ENCODE measurements at places on chromosomes 13 and 19.

- DNase-seq, result no peak
These were observed 11.8 kb upstream of the GNA11 start for GRCh38 chr19:3082331-3082730.

GRCh38 chr19:1481893-1482360, 2.9 kb upstream of the C19orf25 start:
- no peak for DNase-seq

GRCh38 chr13:109384491-109385241, 401.7 kb downstream of the IRS2 start:
- no peak for DNase-seq

DNA sequence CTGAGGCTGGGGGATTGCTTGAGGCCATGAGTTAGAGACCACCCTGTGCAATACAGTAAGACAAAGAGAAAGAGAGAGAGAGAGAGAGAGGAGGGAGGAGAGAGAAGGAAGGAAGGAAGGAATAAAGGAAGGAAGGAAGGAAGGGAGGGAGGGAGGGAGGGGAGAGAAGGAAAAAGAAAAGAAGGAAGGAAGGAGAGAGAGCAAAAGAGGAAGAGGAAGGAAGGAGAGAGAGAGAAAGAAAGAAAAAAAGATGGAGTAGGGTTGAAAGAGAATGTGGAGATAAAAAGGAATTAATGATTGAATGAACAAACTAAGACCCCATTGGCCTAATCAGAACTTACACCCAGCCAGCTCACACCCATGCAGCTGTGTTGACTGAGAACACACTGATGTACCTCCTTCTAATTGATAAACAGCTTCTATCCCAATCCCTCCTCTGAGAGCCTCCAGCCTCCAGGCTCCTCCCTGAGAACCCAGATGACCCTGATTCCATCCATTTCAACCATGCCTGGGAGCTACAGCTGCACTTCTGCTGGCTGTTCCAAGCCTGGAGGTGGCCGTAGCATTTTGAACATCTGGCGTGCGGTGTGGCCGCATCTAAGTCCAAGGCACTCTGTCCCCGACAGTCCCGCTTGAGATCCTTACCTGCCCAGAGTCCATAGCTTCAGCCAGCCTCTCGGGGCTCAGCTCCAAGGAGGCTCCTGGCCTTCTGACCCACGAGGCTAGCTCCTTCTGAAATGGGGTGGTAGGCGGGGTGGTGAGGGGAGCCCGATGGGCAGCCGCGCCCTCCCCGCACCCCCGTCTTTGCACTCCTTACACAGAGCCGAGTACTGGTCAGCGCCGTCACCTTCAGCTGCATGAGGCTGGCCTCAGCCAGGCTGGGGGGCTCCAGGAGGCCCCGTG, 1.1 kb downstream of the PRODH2 start:
- no peak for DNase-seq

DNA sequence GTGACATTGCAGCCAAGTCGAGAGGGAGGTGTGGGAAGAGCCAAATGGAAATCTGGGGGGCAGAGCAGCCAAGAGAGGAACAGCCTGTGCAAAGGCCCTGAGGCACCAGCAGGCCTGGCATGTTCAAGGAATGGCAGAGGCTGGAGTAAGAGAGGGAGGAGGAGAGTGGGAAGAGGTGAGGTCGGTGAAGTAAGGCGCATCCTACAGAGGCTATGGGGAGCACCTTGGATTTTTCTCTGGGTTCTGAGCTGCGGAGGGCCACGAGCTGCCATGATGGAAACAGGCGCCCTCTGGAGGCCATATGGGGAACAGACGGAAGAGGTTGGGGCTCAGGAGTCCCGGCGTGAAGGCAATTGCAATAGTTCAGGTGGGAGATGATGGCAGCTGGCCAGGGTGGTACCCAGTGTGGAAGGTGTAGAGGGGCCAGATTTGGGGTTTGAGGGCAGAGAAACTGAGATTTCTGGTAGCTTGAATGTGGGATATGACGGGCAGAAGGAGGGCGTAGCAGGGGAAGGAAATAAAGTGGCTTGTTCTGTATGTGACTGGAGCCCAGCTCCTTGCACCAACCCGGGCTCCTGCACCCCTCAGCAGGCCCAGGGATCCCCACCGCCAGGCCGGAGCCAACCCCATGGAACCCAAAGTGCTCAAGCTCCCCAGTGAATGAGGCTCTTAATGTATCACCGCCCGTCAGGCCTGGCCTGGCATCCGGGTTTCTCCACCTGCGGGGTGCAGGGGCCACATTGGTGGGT, 20.5 kb upstream of the STRN4 start:
- no peak for DNase-seq

DNA sequence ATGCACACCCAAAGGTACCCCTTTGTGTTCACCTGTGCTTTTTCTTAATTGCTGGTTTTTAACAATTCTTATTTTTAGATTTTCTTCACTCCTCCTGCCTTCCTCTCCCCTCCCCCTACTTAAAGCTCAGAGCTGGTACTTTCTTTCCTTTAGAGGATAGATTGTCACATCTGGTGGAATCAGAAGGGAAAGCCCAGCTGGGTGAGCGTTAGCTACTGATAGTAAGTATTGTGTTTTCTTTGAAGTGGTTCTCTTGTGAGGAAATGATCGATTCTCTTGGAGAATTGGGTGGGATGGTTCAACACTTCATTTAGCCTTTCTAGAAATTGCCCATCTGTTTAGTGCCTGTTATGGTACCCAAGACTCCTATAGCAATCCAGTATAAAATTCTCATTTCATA, 84.8 kb downstream of the FLT1 start:
- no peak for DNase-seq

DNA sequence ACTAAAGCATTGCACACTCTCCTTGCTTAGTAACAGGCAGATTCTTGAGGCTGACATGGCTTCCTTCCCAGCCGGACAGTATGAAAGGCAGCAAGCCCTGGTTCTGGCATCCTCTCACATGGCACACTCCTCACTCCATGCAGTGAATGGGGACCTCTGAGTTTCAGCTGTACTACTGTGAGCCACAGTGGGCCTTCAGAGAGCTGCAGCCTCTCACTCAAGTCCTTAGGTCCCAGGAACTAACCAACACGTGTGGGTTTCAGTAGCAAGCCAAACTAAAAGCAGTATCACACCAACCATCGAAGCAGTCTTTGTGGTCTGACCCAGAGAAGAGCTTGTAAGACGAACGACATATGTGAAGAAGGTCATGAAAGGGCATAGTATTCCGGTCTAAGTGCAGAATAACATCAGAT, 128.2 kb downstream of the TBC1D4 start:
- DNase-seq, result no peak

DNA sequence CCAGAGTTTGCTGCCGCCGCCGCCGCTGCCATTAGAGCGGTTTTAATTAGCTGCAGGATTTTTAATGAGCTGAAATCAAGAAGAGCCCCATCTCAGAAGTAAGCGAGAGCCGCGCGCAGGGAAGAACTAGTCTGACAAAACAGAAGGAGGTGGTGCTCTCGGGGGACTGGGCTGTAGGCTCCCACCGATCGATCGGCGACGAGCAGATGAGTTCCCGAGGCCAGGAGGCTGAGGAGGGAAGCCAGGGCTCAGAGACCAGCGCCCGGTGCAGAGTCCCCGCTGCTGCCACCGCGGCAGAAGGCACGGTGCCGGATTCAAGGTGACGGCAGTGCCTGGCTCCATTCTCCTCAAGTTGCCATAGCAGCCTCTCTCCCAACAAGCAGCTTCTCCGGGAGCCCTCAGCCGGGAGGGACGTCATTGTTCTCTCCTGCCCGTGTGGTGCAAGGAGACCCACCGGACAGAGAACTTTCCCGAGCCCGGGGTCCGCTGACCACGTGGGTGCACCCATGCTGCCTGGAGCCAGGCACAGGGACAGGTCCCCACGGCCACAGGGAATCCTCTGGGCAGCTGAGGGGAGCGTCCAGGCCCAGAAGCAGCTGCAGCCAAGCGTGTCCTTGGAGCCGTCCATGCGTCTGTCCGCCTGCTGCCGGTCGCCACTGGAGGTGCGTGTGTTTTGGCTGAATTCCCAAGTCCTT, 62.9 kb downstream of the CHST8 start:
- no peak for DNase-seq

GRCh38 chr19:52520013-52520412, 7.5 kb upstream of the ZNF808 start:
- no peak for DNase-seq
